Fibroblast of skin of abdomen (primary cell): ENCODE measurements at places on chromosomes 12 and 14.

GRCh38 chr14:23125011-23125410, 6.0 kb upstream of the CEBPE start:
- no peak for DNase-seq

GRCh38 chr12:26188127-26188526, 7.2 kb upstream of the SSPN start:
- peak; percentile 95 for DNase-seq

- peak; percentile 9 for DNase-seq
These were observed 8.8 kb upstream of the CHGA start for GRCh38 chr14:92914087-92914656.

DNA sequence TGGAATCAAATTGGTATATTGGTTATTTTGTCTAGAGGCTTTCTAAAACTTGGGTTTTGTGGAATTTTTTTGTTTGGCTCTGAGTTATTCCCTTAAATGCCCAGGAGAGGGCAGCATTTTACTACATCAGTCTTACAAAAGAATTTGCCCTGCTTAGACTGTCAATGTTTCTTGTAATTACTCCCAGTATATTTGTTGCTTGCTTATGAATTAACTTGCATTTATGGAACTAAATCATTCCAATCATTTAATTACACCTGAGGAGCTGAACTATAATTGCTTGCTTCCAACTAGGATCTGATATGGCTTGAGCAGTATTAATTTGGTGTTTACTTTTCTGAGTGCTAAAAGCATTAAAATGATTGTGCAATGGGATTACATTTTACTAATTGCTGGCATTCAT, 48.7 kb downstream of the MIPOL1 start:
- peak; percentile 40 for DNase-seq

DNA sequence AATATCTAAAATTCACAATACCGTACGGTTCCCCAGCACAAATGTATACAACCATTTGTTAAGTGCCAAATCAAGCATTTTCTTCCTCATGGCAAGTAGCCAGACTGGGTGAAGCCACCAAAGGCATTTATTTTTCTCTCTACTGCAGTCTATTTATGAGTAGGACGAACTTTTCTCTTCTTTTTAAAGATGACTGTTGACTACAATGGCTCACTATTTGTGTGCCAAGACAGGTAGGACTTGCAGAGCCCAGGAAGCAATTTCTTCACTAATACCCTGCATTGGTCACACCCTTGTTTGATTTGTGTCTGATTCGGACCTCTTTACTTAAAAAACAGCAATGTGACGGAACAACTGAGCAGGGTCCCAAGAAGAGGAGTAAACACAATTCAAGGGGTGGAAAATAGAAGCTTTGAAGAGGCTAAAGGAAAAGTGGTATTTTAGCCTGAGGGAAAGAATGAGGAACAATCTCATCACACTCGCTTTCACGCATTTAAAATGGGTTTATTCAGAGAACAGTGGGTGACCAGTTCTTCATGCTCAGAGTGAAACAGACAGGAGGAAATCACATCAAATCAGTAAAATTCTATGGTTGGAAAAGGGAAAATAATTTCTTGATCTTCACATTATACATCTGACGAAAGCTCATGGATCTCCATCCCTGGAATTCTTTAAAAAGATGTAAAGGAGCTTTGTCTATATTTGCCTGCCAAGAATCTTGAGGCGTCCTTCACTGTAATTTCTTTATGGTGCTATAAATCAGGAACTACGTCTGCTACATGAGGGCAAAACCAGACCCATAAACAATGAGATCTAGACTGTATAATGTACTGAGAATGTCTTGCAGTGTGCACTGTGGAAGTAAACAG, 183.8 kb downstream of the PPM1H start:
- peak; percentile 55 for DNase-seq

- DNase-seq: no peak
These were observed 1019.2 kb downstream of the AACS start for GRCh38 chr12:126084480-126084879.

DNA sequence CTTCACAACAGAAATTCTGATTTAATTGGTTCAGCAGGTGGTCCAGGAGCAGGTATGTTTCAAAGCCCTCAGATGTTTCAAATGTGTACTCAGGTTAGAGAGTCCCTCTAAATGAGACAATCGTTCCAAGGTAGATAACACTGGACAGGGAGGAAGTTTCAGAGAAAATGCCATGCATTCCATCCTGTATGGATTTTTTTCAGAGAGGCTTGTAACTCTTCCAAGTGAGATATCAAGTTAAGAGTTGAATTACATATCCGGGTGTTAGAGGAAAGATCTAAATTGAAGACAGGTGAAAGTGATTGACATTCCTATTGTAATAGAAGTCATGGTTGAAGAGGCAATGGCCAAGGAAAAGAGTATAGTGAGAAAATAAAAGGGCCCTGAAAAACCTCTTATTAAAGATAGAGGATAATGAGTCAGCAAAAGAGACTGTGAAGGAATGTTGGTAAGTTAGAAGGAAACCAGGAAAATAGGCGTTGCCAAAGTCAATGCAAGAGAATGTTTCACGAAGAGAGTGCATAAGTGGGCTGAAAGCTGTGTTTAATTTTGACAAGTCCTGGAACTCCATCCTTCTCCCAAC, 105.8 kb downstream of the BMP4 start:
- peak; percentile 76 for DNase-seq

DNA sequence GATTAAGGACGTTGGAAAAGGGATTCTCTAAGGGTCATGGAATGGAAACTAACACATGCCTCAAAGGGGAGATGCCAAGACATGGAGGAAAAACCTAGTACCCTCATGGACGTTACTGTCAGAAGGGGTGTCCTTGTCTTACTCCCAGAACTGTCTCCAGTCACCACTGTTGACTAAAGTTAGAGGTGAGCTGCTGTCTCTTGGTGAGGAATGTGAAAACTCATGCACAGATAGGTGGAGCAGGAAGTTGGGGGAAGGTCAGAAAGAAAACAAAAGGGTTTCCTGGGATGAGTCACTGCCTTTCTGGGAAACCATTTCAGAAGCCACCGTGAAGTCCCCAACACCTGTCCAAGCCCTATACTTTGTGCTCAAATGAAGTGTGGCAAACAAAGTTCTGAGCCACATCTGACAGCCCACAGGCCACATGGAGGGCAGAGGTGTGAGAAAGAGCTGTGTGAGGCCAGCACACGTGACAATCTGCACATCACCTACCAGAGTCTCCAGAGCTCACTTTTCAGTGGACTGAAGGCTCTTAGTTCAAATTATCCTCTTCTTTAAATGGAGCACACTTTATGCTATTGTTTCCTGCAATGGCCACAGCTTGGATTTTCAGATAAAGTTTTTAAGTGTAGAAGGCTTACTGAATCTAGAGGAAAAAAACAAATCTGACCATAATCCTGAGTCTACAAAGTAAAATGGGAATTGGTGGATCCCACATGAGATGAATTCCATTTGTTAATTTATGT, 92.9 kb upstream of the EGLN3 start:
- DNase-seq: no peak

- DNase-seq: no peak
These were observed 74.6 kb upstream of the SFSWAP start for GRCh38 chr12:131636266-131636665.

- no peak for DNase-seq
These were observed 925.5 kb downstream of the LRFN5 start for GRCh38 chr14:42532194-42532593.

GRCh38 chr12:6635856-6636531, at the start of gene LPAR5:
LPAR5 (minus strand) TSS chr12:6635959; CDS start chr12:6621248, 14,711 bp downstream.
- DNase-seq: peak; percentile 49

- no peak for DNase-seq
These were observed 1.3 kb downstream of the RAPGEF3 start for GRCh38 chr12:47757364-47757839.

DNA sequence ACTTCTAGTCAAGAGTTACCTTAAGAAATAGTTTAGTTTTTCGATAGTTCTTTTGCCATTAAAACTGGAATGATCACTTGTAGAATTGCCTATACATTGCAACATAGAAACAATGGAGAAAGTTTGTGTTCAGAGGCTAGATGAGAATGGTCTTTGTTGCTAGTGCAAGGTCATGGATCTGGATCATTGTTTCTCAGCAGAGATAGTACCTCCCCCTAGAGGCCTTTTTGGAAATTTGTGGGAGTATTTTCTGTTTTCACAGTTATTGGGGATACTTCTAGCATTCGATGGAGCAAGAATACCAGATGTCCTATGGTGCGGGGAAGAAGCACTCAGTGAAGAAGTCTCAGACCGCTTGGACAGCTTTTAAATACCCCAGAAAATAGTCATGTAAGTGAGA, 138.8 kb upstream of the HMGA2 start:
- peak; percentile 34 for DNase-seq

DNA sequence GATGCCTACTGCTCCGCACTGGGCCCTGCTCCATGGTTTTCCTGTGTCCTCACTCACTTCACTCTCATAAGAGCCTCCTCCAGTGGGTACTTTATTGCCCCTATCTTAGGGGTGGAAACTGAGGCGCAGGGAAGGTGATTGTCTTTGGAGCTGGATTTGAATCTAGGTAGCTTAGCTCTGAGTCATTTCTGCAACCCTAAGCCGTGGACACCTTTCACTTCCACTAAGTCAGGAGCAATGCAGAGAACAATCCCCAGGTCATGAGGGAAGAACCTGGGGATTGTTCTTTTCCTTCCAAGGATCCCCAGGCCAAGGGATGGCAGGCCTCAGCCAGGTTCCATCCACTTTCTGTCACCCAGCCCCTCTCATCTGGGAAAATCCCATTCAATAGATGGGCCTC, 20.3 kb downstream of the VDR start:
- DNase-seq: no peak

DNA sequence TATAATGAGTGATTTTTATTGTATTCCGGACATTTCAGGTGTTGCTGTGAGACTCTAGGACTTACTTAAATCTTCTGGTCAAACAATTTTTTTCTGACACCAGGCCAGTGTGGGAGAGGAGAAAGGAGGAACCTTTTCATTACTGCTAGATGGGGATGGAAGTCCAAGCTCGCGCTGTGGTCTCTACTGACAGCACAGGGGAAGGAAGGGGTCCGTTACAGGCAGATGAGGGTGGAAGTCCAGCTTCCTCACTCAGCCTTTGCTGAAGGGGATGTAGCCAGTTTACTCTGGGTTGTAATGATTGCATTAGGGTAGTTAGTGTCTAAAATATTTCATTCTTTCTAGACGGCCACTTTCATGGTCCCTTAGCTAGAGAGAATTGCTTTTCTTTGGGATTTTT, 26.3 kb upstream of the ST8SIA1 start:
- DNase-seq: no peak

DNA sequence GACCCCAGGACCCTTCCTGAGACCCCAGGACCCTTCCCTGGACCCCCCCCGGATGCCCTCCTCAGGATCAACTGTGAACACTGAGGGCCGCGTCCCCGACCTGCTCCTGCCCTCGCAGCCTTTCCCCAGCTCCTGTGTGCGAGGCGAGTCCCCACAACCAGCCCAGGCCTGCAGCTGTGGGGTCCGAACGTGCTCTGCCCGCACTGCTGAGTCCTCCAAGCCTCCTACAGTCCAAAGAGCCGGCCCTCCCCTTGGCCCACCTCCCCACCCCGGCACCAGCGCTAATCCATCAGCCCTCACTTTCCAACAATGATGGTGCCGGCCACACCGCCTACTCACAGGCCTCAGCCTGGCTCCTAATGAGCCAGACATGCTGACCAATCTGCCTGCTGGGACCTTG, 26.2 kb upstream of the ANKLE2 start:
- DNase-seq: no peak

DNA sequence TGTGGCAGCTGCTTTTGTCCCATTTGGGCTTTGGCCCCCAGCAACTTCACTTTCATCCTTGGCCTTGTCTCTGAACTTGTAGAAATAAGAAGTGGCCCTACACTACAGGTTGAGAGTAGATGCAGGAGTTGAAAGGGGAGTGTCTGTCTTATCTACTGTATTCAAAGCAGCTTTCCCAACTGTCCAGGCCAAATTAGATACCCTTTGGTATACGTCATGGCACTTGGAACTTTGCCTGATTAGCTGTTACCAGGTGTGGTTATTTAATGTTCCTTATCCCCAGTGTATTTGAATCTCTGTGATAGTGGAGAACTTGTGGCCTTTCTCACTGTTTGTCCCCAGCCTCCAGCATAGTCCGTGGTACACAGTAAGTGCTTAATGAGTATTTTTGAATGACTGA, 33.5 kb downstream of the SUDS3 start:
- DNase-seq: no peak

GRCh38 chr12:6691473-6691872, 2.3 kb upstream of the ZNF384 start:
- peak; percentile 76 for DNase-seq

- no peak for DNase-seq
These were observed 113.2 kb downstream of the CAND1 start for GRCh38 chr12:67382241-67382871.

DNA sequence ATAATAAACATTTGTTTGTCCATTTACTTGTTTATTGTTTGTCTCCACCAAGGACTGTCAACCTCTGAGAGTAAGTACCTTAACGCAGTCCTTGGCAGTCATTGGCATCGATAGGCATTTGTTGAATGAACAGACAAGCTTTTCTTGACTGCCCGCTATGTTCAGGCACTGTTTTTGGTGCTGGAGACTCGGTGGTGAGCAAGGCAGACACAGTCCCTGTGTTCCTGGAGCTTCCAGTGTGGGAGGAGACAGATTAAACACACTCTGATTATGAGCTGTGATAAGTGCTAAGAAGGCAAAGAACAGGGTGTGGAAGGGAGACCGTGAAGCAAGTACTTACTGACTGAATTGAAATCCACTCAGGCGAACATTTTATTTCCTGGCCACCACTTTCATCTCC, 1.2 kb downstream of the ATP6V0A2 start:
- no peak for DNase-seq

- no peak for DNase-seq
These were observed 40.1 kb upstream of the PARP11 start for GRCh38 chr12:3913278-3913677.

GRCh38 chr12:2992724-2993123, 33.5 kb downstream of the TEAD4 start:
- DNase-seq: no peak

- DNase-seq: peak; percentile 21
These were observed 512 bp downstream of the PDE1B start for GRCh38 chr12:54549774-54550451.

GRCh38 chr12:2110127-2110526, 57.3 kb downstream of the CACNA1C start:
- DNase-seq: no peak

DNA sequence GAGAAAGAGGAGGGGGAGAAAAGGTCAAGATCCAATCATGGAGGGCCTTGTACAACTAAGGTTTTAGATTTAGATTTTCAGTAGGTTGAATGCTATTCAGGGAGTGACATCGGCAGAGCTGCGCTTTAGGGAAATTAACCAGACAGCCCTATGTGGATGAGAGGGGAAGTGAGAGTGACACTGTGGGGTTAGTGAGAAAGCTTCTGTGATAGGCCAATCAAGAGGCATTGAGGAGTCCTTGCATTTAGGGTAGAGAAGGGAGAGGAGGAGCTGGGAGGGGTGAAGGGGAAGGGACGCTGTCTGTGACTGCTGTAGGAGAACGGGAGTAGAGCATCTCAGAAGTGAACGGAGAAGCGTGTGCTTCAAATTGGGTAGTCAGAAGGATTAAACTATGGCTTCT, 3.4 kb downstream of the HSD17B6 start:
- no peak for DNase-seq

DNA sequence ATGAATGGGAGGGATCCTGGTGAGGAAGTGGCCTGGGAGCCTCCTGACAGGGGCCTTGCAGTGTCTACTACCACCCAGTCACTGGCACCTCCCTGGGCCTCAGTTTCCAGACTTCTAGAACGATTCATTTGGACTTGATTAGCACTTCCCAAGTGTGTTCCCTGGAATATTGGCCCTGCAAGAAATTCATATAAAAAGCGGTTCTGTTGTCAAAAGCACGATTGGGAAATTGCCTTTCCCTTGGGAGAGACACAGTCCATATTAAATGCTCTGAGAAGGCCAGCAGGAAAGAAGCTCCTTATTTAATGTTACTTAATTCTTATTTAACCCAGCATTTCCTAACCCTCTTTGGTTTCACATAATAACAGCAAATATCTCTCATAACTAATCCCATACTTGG, 61.9 kb downstream of the DRAM1 start:
- no peak for DNase-seq
